ENCODE measurements at places on chromosomes 4 and X.

DNA sequence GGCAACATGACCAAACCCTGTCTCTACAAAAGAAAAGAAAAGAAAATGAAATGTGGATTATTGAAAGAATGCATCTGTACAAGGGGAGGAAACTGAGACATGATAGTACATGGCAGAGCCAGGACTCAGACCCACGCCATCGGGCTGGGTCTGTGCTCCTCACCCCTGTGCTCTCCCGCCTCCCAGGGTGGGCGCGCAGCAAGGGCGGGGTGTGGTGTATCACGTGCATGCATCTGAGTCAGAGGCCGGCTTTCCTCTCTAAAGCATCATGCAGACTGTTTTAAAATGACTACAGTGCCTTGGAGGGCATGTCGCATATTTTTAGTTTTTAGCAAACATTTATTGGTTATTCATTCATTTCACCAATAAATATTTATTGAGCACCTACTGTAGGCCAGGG is 47.8 kb downstream of the HTT-AS start:
- no peak for DNase-seq

GRCh38 chrX:150158554-150159332 is 204.4 kb upstream of the MAMLD1 start:
- no peak for DNase-seq

DNA sequence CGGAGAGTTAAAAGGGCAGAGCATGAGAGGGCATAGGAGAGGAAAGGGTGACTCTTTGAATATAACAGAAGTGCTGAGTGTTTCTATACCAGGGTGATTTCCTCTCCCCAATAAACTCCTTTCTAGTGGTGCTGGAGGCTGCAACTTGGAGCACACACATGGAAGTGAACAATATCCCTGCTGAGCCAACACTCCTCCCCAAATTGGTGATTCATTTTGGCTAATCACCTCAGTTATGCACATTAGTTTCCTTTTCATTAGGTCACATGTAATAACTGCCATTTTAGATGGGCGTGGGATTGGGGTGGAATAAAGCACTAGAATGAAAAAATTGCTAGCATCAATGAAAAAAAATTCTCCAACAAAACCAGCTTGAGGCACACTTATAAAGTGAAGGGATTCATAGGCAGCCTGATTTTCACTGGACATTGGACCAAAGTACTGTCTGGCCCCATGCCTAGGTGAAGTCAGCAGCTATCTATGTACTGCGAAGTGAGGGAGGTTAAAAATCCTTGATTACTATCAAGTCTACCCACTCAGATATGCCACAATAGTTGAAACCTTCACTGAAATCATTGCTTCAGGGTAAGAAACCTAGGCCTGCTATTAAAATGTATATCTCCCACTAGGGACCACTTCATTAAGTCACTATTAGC is 174.0 kb downstream of the GLUD2 start:
- DNase-seq, result no peak

GRCh38 chr4:123588631-123589241 is 192.1 kb downstream of the SPRY1 start:
- DNase-seq, result no peak

- no peak for DNase-seq
Observed at GRCh38 chr4:10639664-10640063, 44.9 kb downstream of the CLNK start.

GRCh38 chr4:8547108-8547911 is 32.9 kb upstream of the GPR78 start:
- no peak for DNase-seq

GRCh38 chrX:144798972-144799371 is 448.3 kb upstream of the SPANXN1 start:
- no peak for DNase-seq

DNA sequence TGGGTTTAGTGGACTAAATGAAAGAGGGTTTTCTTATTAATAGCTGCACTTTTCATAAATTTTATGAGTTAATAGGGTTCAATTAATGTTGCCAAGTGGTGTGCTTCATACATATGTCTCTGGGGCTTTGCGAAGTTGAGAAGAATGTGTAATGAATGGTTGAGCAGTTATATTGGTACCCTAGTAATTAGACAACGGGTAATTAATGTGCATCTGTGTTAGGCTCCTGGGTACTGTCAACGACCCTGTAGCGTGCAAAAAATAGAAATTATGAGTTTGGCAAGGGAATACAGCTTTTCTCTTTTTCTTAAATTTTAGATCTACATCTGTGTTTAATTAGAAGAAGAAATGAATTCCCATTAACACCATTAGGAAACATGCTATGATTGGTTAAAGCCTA is 1027.7 kb downstream of the ARAP2 start:
- DNase-seq, result no peak

DNA sequence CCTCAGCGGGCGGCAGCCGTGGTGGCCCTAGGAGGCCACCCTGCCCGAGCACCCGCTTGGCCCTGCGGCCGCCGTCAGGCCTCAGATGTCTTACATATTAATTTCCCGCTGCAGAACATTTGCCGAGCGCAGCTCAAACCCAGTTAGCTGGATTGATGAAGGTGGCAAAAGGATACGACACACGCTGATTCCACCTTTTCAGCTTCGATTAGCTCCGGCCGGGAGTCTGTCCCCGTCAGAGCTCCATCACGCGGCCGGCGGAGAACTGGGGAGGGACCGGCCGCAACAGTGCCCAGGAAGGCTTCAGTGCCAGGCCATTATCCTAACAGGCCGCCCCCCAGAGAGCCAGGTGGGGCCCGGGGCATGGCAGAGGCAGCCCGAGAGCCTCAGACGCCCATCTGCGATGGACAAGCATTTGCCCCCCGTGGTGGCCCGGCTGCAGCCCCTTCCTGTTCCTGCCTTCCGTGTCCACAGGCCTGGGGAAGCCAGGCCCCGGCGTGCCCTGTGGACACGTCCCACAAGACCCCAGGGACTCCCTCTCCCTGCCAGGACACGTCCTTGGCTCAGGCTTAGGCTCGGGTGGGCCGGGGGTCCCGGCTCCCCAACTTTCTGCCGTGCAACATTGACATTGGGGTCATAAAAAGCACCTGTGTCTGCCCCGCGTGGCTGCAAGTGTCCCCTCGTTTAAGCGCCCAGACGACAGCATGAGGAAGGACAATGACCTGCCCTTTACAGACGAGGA is 133.8 kb upstream of the NKX1-1 start:
- DNase-seq, result no peak

- no peak for DNase-seq
Observed at GRCh38 chrX:69815063-69815462, 199.2 kb downstream of the EDA start.

DNA sequence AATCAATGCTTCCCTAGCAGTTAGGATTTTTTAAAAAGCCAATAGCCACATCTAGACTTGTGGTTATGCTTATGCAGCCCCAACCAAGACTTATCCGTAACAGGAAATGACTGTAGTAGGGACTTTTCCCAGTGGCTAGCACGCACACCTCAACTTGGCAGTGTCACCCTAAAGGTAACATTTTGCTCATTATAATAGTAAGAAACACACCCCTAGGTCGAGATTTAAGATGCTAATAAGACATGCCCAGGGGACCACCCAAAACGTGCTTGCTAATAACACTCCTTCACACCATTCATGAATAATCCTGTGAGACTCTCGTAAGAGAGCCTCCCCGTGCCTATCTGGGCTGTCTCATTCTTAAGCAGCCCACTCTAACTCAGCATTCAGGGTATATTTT is 195.3 kb downstream of the CHIC1 start:
- DNase-seq, result no peak

GRCh38 chrX:40087425-40088298 is 10.1 kb downstream of the BCOR start:
- no peak for DNase-seq

DNA sequence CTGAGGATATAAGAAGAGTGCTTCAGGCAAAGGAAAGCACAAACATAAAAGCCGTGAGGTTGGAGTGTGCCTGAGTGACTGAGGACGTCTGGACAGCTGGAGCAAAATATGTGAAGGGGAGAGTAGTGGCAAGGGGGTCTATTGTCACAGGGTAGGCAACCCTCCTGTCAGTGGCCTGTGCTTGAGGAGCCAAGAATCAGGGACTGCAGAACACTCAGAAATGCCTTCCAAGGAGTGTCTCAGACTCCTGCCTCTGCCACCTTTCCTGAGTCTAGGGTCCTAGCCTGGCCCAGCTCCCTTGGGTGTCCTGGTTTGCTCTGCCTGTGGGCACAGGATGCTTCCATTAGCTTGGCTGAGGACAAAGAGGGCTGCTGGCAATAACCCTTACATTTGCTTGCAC is 152.5 kb upstream of the PJA1 start:
- no peak for DNase-seq

DNA sequence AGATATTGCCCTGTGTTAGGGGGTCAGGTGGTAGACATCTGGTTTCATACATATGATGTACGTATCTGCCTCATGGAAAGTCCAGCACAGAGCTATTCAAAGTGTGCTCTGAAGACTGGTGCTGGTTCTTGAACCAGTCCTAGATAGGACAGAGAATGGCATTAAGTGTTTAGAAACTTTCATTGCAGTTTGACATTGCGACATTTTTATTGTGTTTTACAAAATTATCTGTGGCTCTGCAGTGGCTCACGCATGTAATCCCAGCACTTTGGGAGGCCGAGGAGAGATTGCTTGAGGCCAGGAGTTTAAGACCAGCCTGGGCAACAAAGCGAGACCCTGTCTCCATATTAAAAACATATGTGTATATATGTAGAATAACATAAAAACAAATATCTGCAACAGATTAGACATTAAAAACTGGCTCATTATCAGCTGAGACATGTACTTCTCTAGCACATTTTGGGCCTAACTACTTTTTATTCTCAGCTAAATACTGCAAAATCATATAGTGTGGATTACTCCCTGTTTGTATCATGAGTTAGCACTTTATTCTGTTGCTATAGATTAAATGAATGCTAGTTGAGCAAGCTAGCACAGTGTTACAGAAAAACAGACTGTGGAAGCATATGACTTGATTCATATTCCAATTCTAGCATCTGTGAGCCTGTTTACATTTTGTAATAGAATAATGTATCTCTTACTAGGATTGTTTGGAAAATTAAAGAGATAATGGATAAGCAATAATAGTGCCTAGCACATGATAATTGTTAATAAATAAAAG is 57.1 kb downstream of the USP9X start:
- no peak for DNase-seq

GRCh38 chr4:155966731-155967395 is 13.2 kb upstream of the CTSO start:
- no peak for DNase-seq

DNA sequence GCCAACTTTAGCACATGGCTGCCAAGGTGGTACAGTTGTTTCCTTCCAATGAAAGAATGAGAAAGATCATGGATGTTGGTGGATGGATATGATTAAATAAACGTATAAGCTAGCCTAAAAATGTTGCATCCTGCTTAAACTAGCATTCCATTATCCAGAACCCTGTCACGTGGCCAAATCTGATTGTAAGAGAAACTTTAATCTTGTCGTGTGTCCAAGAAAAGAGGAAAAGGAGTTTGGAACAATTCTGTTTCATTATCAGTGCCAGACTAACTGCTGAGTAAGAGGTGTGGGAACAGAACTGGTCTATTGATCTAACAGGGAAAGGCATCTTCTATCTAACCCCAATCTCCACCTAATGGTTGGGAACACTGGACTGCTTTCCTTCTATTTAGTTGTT is 325.2 kb upstream of the BMP3 start:
- DNase-seq, result no peak

DNA sequence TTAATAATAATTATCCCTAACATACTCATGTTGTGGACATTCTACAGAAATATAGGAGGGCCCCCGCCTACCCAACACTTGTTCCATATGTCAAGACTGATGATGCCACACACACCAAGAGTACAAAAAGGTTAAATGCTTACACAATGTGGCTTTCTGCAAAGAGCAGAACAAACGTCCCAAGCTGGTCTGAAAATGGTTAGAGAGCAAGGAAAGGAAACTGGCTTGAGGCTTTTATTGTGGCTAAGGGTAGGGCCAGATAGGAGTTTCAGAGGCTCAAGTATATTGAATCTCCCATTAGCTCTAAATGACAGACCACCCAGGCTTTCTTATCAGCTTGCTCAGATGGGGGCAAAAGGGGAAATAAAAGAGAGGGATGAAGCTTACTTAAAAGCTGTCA is 134.1 kb upstream of the C1QTNF7 start:
- DNase-seq, result no peak

DNA sequence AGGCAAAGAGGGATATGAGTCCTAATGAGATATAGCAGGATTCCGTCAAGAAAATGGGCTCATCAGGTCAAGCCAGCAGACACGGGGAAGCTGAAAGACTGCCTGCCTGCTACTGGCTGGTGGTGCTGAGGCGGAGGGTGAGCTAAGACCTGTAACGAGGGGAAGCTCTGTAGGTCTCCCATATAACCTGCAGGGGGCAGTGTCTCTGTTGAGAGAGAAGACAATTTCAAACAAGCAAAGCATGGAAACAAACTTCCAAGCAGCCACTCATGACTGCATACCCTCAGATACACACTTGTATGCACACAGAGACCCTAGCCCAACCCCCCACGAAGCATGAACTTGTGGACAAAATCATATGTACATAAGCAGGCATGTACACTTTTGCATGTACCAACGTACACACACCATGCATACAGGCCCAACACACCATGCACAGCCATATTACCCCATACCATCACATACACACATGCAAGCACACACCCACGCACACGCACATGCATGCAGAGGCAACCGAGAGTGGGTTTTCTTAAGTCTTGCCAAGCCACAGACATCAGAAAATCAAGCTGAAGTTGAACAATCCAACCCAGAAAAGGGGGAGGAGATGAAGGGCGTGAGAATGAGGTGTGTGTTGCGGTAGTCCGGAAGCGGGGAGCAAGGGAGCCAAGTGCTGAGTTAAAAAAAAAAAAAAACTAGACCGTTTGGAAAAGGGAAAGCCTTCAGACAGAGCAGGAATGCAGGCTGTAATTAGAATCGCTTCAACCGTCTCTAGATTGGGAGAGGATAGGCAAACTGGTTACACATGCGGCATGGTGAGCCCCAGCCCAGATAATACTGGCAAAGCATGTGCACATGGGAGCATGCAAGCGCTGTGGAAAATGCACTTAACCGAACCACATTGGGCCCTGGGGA is 71.0 kb downstream of the PJA1 start:
- DNase-seq, result no peak

GRCh38 chrX:22135171-22135711 is 103.1 kb downstream of the PHEX start:
- DNase-seq, result no peak

DNA sequence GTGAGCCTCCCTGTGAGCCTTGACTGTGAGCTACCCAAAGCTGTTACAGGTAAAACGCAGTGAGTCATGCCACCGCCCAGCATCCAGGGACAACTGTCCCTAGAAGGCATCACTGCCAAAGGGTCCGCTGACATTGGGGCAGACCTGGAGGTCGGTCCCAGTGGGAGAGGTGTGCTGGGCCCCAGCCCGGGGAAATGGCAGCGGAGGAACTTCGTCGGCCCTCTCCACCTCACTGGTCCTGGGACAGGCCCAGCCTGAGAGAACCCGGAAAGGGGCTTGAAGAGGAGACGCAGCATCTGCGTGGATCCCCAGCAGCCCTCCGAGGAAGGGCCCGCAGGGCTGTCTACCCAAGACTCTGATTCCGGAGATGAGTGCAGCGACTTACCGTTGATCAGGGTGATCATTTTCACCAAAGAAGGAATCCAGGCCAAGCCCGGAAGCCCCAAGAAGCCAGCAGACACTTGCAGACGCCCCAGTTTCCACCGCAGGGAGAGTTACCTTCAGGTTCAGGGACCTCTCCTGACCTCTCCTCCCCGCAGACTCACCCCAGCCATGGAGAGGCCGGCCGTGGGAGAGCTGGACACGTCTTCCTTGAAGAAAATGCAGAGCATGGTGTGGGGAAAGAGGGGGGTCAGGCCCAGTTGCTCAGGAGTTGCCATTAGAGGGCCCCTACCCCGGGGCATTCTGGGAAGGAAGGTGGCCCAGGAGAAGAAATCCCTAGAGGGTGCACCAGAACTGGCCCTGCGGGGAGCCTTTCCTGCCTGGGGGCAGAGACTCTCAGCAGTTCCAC is 51.2 kb downstream of the CXorf49B start:
- no peak for DNase-seq

Measured in retinal pigment epithelial cell (primary cell).